ENCODE measurements at places on chromosomes 5 and 9.

GRCh38 chr5:112440031-112440430, 21.0 kb upstream of the EPB41L4A start:
- no peak for DNase-seq

GRCh38 chr5:12675959-12676358, 771.7 kb upstream of the CTNND2 start:
- no peak for DNase-seq

- no peak for DNase-seq
Measured at GRCh38 chr9:131738293-131739132, 1.4 kb downstream of the RAPGEF1 start.

- DNase-seq = no peak
Measured at GRCh38 chr9:136012651-136013050, 51.5 kb upstream of the UBAC1 start.

GRCh38 chr5:178569485-178569884, 20.7 kb downstream of the COL23A1 start:
- no peak for DNase-seq

- no peak for DNase-seq
Measured at GRCh38 chr5:174571662-174572397, 152.6 kb upstream of the MSX2 start.

DNA sequence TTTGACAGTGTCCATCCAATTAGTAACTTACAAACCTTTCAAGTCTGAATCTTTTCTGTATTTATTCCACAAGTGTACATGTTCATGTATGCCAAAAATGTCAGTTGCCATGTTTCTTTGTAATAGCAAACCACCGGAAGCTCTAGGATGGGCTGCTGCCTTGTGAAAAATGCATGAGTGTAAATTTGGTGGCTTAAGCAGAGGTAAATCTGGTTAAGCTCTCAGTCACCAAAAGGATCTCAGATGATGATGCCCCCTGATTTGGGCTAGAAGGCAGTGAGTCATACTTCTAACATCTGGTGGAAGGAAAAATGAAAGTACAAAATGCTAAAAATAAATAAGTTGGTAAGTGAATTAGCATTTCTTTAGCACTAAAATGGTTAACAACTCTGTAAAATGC, 567.5 kb downstream of the ELAVL2 start:
- DNase-seq = no peak

DNA sequence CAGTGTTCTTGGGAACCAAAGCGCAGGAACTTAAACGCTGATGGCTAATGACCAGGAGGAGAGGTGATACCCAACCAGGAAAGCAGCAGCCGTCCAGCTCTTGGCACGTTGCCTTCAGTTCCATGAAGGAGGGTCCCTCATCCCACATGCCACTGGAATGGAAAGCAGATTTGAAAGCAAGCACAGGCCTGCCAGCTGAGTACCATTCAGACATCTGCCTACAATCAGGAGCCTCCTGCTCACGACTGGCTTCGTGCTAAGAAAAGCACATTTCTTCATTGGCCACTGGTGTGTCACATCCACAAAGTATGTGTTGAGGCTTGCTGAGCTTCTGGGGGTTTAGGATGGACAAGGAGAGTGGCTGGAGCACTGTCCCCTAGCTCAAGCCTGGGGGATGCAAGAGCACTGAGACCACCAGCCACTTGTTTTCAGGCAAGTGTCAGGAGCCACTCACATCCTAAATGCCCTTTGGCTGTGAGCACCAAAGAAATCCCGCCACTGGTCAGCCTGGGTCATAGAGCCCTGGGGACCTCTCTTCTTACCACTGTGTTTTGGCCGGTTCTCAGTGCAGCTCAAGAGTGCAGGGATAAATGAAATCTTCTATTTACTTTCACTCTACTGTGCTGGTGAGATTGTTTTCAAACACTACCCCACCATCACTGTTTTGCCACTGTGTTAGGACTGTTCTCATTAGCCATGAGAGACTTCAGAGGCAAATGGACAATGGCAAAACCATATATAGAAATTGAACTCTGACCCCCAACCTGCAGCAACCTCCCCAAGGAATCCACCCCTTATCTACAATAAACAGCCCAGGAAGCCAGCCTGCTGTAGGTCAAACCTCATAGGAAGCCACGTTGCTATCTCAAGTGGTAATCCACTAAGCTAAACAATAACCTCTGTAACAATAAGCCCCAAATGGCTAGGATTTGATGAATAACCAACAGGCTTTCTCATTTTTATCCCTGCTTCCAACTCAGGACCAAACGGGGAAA, 58.3 kb downstream of the MTX3 start:
- DNase-seq = no peak

- DNase-seq = no peak
Measured at GRCh38 chr5:94746731-94747124, 128.3 kb downstream of the SLF1 start.

DNA sequence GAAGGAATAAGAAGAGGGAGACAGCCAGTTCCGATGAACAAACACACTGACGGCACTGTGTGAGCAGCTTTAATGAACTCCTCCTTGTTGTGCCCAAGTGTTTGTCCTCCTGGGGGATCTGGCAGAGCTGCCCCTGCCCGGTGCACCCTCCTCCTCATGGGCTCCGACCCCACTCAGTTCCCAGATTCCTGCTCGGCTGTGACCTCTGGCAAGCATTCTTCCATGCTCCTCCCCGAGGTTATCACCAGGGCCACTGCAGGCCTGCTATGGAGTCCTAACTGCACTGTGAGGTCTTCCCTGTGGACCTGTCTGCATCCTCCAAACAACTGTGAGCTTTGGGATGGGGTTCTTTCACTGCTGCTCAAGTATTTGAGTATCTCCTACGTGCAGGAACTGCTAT, 142.2 kb downstream of the DCP2 start:
- no peak for DNase-seq

DNA sequence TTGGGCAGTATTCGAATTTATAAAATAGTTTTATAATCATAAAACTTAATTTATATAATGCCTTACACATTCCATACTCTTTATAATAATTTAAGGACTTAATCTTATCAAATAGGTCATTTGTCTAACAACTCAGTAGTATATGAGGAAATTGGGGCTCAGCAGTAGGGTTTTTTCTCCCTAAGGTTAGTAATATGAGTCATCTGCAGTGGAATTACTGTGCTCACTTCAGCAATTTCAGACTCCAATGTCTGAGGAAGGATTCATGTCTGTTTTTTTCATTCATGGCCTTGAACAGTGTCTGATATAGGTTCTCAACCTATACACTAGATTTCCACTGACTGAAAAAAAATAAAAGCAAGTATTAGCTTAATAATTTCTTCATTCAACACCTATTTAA, 7.4 kb downstream of the DMRTA1 start:
- DNase-seq = no peak

DNA sequence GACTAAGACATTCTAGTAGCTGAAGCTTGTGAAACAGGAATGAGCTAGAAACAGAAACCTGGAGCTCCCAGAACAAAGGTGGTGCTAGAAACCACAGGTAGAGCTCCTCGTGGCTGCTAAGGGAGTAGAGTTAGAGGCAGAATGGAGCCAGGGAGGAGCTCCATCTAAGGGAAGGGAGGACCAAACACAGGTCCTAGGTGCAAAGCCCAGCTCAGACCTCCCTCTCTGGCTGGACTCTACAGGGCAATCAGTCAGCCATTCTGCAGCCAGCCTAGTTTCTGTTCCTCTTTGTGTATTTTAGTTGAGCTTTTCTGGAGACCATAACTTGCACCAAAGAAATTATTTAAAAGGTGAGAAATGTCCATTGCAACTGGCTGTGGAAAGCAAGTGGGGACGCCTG, 70.4 kb downstream of the CRB2 start:
- DNase-seq = no peak

GRCh38 chr9:121596515-121596914, 54.9 kb upstream of the DAB2IP start:
- no peak for DNase-seq

- DNase-seq = no peak
Measured at GRCh38 chr9:72826996-72827949, 125.6 kb downstream of the ALDH1A1 start.

- no peak for DNase-seq
Measured at GRCh38 chr5:133236976-133237375, 185.2 kb downstream of the HSPA4 start.

DNA sequence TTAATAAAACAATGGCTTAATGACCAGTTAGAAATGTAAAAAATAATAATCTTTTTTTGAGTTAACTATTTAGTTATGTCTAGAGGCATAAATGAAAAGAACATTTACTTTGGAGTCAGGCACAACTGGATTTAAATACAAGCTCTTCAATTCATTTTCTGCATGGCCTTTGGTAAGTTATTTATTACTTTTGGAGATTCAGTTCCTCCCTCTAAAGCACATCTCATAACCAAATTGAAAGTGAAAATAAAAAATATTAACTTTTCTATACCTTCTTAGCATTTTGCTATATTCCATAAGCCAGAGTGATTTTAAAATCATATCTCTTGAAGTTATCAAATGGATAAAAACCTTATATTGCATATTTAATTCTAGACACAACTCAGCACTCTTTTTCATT, 434.9 kb upstream of the SMARCA2 start:
- DNase-seq = no peak

DNA sequence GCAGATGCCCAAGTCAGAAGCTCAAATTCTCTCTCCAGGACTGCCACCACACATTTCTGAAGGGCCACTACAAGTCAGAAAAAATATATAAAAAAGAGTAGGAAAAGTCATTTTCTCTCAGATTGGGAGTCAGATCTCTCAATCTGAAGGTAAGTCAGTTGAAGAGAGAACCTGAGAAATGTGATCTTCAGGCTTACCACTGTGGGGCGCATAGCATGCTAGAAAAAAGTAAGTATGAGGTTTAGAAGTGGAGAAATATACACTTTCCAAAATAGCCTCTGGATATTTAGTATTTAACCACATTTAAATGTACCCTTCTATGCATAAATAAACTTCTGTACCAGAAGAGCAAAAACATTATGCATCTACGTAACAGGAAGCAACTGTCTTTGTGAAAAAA, 800.7 kb upstream of the CTNND2 start:
- DNase-seq = no peak

DNA sequence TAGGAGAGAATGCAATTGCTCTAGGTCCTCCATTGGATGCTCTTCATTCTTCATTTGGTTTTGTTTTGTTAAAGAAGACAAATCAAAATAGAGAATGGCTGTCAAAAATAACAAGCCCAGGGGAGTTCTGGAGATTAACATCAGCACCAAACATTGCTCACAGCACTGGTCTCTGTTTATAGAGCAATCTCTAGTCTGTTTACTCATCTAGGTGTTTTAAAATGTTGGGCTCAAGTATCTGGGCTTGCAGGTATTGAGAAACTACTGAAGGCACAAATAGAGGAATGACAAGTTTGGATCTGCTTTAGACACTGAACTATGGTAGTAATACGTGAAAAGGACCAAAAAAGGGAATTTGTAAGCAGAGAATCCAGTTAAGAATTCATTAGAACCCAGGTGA, 77.0 kb upstream of the TMC1 start:
- DNase-seq = no peak

GRCh38 chr9:126624912-126625311, 11.2 kb downstream of the LMX1B start:
- DNase-seq = no peak

- no peak for DNase-seq
Measured at GRCh38 chr9:114125476-114126013, 26.5 kb upstream of the KIF12 start.

DNA sequence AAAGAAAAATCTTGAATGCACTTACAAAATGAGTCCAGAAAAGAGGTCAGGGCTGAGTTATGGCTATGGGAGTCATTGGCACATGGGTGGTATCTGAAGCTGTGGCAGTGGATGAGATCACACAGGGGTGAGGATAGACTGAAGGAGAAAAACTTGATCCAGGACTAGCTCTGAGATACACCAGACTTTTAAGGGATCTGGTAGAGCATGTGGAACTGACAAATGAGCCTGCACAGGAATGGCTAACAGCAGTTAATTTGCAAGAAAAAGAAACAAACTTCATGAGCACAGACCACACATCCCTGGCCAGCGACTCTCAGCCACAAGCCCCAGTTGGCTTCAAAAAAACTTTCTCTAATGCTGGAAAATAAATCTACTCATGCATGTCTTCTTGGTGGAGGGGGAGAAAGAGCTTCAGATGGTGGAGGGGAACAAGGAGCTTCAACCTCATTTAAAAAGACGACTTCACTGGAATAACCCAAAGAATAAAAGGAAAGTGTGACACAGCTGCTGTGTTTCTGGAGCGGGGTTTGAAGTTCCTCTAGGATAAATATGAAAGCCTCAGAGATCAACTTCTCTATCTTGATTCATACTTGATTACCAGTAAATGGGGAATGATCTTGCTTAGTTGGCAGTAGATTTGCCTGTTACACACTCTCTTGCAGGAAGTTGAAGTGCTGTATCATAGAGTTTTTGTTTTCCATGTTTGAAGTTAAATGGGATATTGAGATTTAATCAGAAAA, 33.6 kb downstream of the TNFAIP8 start:
- no peak for DNase-seq

DNA sequence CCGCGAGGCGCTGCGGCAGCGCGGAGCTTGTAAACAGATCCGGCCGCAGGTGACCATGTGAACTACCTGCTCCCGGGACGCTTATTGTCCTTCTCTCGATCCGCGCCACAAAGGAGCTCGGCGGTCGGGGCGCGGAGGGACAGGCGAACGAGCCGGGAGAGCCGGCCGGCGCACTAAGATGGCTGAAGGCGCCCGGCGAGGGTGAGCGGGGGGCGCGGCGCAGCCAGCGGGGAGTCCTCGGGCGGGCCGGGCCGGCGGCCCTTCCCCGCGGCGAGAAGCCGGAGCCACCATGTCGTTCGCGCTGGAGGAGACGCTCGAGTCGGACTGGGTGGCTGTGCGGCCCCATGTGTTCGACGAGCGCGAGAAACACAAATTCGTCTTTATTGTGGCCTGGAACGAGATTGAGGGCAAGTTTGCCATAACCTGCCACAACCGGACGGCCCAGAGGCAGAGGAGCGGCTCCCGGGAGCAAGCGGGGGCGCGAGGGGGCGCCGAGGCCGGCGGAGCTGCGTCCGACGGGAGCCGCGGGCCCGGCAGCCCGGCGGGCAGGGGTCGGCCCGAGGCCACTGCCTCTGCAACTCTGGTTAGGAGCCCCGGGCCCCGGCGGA, 535 bp downstream of the JMY start:
- DNase-seq = peak; percentile 8

DNA sequence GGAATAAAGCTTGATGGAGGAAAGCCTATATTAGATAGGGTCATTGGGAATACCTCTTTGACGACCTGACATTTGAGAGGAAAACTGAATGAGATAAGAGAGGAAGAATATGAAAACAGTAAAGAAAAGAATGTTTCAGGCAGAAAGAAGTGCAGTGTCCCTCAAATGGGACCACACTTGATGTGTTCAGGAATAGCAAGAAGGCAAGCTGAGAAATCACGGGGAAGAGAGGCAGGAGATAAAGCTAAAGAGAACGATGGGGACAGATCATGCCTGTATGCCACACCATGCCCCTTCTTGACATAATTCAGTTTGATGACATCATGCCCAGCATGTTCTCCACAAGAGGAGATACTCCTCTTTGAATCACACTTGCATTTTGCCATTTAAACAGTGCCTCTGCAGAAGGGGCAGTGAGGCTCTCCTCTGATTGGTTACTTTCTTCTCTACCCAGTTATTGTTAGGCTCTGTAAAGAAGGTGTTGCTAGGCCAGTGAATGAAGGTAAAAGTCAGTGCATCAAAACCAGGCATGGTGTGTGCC, 7.6 kb downstream of the AP3S1 start:
- DNase-seq = no peak

All from stimulated activated CD4-positive, alpha-beta T cell treated with anti-CD3 and anti-CD28 coated beads, TNF-alpha, amount 100 ng/mL, for 4 hours (primary cell).